ENCODE measurements at places on chromosomes 5 and 9.

DNA sequence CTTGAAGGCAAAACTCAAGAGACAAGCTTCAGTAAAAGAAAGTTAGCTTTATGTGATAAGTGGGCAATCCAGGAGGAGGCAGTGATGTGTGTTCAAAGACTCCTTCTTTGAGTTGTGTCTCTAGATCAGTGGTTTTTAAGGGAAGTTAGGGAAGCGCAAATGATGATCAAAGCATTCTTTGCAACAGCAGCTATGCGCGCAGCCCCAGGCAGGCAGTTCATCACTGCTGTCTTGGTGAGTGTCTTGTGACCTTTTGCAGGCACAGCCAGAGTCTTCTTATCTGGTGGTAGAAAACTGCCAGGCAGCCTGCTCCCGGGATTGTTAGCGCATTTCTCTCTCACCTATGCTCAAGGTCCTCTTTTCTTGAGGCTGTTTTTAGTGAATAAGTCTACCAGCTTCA is 40.3 kb upstream of the CLK4 start:
- no peak for DNase-seq

GRCh38 chr9:116377179-116377798 is 223.7 kb downstream of the PAPPA start:
- no peak for DNase-seq

GRCh38 chr5:80192507-80193241 is 63.2 kb downstream of the SERINC5 start:
- DNase-seq = no peak

DNA sequence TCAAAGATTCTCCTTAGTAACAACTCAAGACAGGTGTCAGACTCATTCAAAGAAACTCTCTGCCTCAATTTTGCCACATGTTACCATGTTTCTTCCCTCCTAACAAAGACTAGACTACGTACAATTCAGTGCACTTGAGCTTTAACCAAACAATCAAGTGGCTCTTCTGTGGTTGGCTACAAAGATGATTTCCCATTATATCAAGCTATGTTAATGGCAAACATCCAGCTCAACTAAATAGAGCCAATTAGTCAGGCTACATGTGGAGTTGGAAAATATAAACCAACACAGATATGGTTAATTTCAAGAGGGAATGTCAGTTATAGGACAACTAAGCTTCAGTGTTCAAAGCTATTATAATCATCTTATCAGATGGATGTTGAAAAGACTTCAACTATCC is 29.2 kb upstream of the ADRA1B start:
- DNase-seq = no peak

GRCh38 chr5:31935496-31936369 is 238.4 kb downstream of the GOLPH3 start:
- DNase-seq = no peak

GRCh38 chr5:130496215-130496614 is 592.0 kb downstream of the CHSY3 start:
- DNase-seq = no peak

GRCh38 chr5:1975406-1975715 is 92.6 kb upstream of the IRX4 start:
- no peak for DNase-seq

GRCh38 chr9:136709454-136710109 is 2.8 kb upstream of the DIPK1B start:
- no peak for DNase-seq

- DNase-seq = no peak
These were observed 166.1 kb downstream of the MACROH2A1 start for GRCh38 chr5:135232958-135233357.

GRCh38 chr5:60891667-60892066 is 47.6 kb upstream of the ELOVL7 start:
- DNase-seq = no peak

- DNase-seq = peak; percentile 19
These were observed 103.2 kb downstream of the SNCAIP start for GRCh38 chr5:122415030-122415800.

GRCh38 chr9:121883281-121884056 is 209.6 kb downstream of the TTLL11 start:
- no peak for DNase-seq

DNA sequence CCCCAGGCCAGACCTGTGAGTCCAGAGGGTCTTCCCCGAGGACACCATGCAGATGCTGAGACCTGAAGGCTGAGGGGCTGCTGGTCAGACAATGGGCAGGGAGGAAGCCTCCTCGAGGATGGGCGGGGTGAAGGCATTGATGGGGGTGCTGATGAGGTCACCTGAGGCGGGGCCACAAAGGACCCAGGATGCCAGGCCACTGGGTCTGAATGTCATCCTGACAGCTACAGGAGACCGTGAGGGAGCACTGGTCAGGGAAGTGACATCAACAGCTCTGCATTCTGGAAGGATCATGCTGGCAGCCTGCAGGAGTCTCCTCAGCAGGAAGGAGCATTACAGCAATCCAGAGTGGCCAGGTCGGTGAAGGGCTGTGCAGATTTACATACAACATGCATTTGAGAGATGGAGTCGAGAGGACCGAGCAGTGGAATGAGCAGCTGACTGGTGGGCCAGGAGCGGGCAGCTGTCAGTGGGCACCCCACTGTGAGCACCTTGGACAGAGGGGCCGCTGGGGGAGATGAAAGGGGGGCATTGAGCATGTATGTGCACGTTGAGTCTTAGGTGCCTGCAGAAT is 77.7 kb upstream of the ADAMTS2 start:
- no peak for DNase-seq

- DNase-seq = no peak
These were observed 3.3 kb downstream of the HOMER1 start for GRCh38 chr5:79510638-79511037.

DNA sequence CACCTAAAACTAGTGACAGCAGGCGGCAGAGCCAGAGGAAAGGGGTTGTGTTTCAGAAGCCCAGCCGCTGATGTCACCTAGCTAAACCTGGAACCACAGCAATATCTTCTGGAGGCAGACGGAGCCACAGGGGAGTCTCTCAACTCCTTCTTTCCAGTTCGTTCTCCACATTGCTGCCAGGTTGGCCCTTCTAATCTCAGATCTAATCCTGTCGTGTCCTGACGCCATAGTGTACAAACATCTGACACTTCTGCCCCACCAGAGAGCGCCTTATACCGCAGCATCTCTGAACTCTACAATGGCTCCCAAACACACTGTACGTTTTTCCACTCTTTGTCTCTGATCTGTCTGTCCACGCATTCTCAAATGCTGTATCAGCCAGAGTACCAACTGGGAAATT is 240.0 kb downstream of the SMARCA2 start:
- DNase-seq = no peak

- DNase-seq = no peak
These were observed 31.4 kb upstream of the LPCAT1 start for GRCh38 chr5:1555011-1555807.

- DNase-seq = no peak
These were observed 176.6 kb upstream of the TYRP1 start for GRCh38 chr9:12516573-12516972.

- DNase-seq = no peak
These were observed 340.4 kb downstream of the CTNND2 start for GRCh38 chr5:11563822-11564221.

GRCh38 chr9:37453827-37454226 is 11.4 kb downstream of the ZBTB5 start:
- DNase-seq = no peak

DNA sequence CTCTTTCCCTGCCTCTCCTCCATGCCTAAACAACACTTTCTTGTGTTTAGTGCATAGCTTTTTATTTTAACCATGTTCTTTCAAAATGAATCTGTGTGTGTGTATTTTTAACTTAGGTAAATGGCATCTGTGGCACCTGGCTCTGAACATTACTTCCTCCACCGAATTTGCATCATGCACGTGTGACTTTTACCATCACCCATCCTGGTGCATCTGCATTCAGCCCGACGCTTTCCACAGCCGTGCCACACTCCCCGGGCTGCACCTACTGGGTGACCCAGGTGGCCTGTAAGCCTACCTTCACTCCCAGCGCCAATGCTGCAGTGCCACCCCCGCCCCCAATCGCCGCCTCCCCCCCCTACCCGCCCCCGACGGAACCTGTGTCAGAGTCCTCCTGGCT is 12.7 kb upstream of the FCN1 start:
- DNase-seq = no peak

Data from D721Med (cell line).